Stimulated activated CD8-positive, alpha-beta memory T cell treated with anti-CD3 and anti-CD28 coated beads, Interleukin-4, amount 100 ng/mL, for 4 hours (primary cell): ENCODE measurements at places on chromosomes 16 and 17.

DNA sequence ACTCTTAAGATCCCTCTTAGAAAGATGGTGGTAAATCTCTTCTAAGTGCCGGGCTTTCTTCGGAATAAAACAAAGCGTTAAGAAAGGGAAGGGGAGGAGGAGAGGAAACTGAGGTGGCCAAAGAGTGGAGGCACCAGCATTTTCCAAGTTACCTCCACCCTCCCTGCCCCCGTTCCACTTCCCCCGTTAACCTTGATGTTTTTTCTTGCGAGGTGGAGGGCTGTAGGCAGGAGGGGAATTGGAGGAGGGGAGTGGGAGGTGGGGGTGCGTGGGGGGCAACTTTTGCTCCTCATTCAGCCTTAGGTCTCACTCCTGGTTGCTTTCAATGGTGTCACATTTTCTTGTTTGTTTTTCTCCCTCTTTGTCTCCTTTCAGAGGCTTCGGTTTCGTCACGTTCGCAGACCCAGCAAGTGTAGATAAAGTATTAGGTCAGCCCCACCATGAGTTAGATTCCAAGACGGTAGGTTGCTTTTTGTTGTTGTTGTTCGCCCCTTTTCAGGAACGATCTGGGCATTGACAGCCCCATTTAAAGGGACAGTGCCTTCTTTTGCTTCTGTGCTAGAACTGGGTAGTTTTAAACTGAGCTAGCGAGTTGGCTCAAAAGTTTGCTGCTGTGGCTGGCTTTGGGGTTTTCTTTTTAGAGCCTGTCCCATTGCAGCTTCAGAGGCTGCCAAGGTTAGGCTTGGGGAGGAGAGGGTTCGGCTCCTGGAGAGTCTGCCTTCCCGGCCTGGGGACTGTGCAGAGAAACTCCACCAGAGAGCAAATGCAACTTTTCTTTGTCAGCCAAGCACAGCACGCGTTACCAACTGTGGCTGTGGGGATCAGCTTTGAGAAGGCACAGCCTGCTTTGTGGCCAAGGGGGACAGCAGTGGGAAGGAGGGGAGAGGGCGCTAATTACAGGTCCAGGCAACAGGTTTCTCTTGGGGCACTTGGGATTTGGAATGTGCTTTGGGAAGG lies 1.9 kb downstream of the MSI2 start:
- DNase-seq, result no peak

GRCh38 chr16:56610609-56611111 lies 2.3 kb downstream of the MT2A start:
- no peak for DNase-seq

GRCh38 chr17:21535686-21536375 lies 156.5 kb upstream of the KCNJ18 start:
- no peak for DNase-seq

GRCh38 chr17:60398227-60398959 lies 6.5 kb upstream of the USP32 start:
- DNase-seq, result no peak

GRCh38 chr16:17313085-17313611 lies 157.6 kb downstream of the XYLT1 start:
- DNase-seq, result no peak

- no peak for DNase-seq
Measured at GRCh38 chr16:87806641-87807546, 41.1 kb upstream of the KLHDC4 start.

- no peak for DNase-seq
Measured at GRCh38 chr16:10961231-10961630, 16.9 kb downstream of the CLEC16A start.

- no peak for DNase-seq
Measured at GRCh38 chr17:4679658-4680057, 24.3 kb downstream of the PELP1 start.

GRCh38 chr16:49528060-49528865 lies 154.7 kb downstream of the C16orf78 start:
- DNase-seq, result no peak

DNA sequence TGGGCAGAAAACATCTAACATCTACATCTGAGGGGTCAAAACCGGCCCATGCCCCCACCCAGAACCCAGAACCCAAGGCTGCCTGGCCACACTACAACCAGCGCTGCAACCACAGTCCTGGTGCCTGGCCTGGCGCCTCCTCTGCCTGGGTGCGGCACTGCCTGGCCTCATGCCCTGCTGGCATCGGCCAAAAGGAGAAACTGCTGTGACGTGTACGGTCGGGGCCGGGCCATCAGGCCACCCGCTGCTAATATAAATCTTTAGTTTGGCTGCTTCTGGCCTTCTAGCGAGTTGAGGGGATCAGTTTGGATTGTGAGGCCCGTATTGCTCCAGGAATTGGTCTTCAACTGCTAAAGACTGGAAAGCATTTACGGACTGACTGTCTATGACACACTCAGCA lies 22.8 kb downstream of the TMEM204 start:
- DNase-seq, result no peak

DNA sequence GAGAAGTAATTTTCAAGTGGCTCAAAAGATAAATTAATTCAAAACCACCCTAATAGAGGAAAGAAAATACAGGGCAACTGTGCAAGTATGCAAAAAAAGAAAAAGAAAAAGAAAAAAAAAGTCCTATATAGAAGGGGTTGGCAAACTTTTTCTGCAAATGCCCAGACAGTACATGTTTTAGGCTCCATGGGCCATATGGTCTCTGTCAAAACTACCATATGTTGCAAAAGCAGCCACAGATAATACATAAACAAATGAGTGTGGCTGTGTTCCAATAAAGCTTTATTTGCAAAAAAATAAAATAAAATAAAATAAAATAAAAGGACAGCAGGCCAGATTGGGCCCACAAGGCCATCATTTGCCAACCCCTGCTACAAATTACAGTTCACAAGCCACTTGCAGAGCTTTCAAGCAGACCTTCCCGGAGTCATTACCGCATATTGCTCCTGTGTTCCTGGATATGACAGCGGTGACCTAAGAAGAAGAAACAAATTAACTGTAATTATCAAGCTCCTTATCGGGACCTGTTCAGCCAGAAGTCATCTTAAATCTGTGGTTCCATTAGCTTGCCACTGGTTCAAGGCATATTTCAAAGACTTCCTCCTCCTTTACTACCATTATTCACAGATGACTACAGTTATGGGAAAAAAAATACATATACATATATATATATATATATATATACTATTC lies 15.9 kb downstream of the ZC3H7A start:
- no peak for DNase-seq

- no peak for DNase-seq
Measured at GRCh38 chr17:43994272-43995149, 9.9 kb upstream of the NAGS start.

DNA sequence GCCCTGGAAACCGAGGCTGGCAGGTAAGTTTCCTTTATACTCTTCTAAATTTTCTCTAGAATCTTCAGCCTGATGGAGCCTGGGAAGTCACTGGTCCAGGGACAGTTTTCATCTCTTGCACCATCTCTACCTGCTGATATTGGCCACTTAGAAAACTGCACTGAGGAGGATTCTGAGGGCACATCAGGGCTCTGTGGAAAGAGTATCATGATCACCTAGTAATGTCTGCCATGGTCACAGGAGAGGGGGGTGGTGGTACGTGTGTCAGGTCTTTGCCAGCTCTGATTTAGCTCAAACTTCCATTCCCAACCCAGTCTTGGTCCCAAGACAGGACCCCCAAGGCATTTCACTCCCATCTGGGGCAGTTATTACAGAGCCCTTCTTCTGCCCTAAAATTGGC lies 35.2 kb upstream of the DOC2B start:
- no peak for DNase-seq

- no peak for DNase-seq
Measured at GRCh38 chr17:75160211-75160610, 5.9 kb upstream of the JPT1 start.

GRCh38 chr17:42833767-42834422 lies 698 bp downstream of the PSME3 start:
- DNase-seq, result no peak

DNA sequence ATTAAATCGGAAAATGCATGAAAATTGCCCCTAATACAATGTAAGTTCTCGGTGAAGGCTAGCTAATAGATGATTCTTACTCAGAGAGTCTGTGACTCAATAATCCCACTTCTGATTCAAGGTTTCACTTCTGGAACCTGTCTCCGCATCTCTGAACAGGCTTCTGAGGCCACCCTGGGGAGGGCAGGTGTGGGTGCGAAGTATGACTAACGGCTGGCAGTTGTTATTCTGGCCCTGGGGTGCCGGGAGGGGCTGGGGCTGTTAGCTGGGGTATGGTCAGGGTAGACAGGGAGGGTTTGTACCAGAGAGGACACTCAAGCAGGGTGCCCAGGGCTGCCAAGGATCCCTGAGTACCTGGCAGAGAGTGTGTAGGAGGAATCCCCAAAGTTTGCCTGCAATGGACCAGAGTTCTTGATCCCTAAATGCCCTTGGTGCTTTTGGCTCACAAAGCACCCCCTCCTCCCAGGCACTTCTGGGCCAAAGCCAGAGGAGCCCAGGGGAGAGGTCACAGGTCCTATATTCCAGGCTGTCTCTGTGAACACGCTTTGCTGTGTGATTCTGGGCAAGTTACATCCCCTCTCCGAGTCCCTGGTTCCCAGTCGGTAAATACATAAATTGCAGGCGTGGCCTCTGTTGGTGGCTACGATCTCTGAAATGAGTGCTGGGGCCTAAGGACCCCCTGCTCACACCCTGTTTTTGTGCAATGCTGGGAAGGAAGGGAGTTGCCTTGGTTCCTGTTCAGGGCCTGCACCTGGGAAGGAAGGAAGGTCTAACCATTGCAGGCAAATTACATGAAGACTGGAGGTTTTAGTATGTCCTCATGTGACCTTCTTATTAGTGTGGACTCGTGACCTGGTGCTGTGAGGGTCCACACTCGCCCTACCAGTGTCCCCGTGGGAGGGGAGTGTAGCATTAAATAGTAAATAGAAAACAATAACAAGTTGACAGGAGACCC lies 49.9 kb upstream of the CPNE2 start:
- peak; percentile 80 for DNase-seq

DNA sequence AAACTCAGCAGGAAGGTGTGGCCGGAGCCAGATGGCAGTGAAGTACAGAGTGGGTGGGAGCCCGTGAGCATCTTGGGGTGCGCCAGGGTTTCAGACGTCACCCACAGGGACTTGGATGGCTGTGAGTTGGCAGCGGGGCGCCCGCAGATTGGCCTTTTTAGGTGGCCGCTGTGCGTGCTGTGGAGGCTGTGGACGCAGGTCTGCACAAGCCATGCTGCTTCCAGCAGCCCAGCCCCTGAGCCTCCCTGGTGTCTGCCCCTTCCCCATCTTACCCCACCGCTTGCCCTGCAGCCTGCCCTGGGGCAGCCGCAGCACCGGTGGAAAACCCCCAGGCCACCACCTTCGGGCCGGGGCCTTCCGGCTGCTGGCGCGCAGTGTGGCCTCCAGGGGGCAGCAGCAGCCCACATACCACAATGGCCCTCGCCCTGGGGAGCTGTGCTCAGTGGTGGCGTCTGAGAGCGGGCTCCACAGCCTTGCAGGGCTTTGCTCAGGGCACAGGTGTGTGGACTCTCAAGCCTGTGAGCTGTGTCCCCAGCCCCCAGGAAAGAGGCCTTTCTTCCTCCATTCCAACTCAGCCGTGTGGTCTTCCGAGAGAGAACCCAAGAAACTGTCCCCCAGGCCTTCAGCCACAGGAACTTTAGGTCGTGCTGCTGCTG lies 11.8 kb downstream of the ENDOV start:
- peak; percentile 62 for DNase-seq

DNA sequence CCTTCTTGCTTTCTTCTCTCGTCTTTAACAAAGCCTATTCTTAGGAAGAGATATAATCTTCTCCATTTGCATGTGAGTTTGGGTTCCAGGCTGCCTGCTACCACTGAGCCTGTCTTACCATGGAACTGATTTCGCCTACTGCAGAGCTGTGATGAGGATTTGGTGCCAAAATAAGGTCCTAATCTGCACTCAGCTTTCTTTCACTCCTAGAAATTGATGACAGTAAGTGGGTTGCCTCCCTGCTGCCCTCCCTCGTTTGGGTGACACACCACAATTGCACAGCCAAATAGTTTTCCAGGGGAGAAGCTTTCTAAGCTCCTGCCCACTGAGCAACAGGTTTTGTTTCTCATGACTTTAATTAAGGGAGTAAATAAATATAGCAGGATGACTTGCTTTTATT lies 25.1 kb upstream of the ASIC2 start:
- no peak for DNase-seq

DNA sequence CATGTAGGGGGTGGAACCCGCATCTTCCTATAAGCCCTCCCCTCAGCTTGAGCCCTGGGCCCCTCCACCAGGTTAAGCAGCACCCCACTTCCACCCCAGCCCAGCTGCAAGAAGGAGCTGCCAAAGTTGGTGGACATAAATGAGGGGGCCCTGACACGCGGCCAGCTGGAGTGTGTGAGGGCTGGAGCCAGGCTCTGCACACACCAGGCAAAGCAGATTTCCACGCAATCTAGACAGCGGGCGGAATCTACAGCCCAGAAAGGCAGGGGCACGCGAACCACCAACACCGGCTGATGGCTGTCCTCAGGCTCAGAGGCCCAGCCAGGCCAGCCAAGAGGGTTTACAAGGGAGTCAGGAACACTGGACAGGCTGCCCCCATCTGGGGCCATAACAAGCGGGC lies 171.2 kb downstream of the ZNF423 start:
- no peak for DNase-seq

DNA sequence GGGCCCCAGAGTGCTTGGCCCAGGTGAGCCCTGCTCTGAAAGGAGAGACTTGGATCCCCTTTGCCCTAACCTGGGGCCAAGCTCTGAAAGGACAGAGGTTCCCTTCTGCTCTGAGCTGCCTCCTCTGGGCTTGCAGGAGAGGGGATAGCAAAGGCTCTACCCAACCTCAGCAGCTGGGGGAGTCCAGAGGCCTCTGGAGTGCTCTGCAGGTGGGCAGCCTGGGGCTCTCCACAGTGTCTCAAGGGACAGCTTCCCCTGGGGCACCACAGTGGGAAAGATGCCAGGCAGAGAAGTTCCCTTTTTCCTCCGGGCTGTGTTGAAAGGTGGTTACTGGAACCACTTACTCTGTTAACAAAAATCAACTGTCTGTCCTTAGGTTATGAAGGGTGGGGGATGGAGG lies 48.2 kb upstream of the MGAT5B start:
- DNase-seq, result no peak

DNA sequence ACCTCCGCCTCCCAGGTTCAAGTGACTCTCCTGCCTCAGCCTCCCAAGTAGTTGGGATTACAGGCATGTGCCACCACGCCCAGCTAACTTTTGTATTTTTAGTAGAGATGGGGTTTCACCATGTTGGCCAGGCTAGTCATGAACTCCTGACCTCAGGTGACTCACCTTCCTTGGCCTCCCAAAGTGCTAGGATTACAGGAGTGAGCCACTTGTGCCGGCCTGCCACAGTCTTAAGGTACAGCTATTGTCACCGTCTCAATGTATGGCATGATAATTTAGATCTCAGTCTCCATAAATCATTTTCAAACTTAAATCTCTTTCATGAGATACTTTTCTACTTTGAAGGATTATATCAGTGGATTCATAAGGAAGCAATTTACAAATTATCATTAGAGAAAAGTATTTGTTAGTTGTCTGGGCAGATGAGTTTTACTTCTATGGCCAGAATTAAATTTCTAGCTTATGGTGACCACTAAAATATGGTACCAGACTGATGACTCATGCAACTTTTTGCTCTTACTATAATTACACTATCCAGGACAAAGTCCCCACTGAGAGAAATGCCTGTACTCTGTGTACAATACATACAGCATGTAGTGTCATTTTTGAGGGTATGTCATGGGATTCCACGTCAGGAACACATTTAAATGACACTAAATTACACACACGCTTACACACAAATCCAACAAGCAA lies 1230.3 kb upstream of the GOT2 start:
- DNase-seq, result no peak

GRCh38 chr16:83911290-83911689 lies 12.4 kb downstream of the MLYCD start:
- DNase-seq, result no peak
